ENCODE measurements at places on chromosomes 5 and 9.

DNA sequence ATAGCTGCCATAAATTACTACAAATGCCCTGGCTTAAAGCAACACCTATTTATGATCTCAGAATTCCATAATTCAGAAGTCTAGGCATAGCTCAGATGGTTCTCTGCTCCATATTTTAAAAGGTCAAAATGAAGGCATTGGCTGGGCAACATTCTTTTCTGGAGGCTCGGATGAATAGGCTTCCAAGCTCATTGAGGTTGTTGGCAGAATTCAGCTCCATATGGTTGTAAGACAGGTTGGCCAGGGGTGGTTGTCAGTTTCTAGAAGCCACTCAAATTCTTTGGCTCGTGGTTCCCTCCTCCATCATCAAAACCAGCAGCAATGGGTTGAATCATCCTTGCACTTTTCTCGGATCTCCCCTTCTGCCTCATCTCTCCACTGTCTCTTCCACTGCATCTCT lies 49.4 kb downstream of the TGFBR1 start:
- no peak for DNase-seq

DNA sequence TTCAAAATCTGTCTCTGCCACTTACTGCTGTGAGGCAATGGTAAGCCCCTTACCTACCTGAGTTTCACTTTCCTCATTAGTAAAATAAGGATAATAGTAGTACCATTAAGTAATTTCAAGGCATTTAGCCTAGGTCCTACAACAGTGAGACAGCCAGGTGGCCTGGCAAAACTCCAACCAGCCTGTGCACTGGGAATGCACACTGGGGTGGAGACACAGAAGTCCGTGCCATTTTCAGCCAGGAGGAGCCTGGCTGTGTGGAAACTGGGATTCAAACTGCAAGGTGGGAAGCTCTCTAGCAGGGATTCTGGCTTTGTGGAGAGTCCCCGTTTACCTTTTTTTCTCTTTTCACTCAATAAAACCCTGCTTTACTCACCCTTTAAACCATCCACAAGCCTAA lies 630.4 kb downstream of the PRELID2 start:
- DNase-seq = no peak

GRCh38 chr9:133098104-133098754 lies 22.8 kb downstream of the RALGDS start:
- DNase-seq = no peak

DNA sequence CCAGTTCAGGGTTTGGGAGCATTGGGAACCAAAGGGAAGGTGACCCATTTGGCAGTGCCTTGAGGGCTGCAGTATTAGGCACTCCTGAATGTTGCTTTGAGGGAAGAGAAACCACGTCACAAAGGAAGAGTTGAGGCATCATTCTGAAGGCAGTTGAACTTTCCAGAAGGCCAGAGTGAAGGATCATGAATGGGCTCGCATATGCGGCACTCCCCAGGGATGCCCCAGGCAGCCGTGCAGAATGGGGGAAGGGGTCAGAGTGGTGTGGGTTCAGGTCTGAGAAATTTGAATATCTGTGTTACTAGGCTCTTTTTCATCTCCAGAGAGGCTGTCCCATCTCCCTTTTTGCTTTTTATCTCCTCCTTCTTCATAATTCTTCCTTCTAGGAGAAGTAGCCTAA lies 60.6 kb upstream of the HMHB1 start:
- no peak for DNase-seq

- DNase-seq = no peak
These were observed 162.9 kb upstream of the NMUR2 start for GRCh38 chr5:152568016-152568415.

- no peak for DNase-seq
These were observed 50.7 kb downstream of the CFAP95 start for GRCh38 chr9:69871118-69871834.

DNA sequence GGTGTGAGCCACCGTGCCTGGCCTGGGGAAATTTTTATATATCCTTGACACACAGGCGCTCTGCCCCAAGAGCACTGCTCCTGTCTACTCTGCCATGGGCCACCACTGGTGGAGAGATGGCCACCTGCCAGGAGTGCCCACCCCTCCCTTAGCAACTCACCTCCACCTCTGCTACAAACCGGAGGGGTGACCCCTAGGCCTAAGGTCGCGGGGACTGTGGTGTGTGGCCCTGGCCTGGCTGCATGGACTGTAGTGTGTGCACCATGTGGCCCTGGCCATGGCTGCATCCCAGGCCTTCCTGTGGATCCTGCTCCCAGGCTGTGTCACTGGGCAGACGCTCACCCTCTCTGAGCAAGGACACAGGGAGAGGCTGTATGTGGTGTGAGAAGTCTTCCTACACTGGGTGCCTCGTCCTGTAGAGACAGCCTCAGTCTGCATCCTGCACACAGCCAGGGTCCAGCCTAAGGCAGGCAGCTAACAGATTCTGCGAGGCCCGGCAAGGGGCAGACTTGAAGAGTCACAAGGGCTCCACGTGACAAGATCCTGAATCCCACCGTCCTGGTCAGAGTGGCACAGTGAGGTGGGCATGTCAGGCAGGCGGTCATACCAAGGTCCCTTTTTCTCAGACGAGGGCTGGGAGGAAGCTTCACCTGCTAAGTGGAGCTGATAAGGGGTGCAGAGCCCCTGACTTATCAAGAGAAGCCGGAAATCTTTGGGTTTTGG lies 10.3 kb downstream of the NINJ1 start:
- DNase-seq = no peak

DNA sequence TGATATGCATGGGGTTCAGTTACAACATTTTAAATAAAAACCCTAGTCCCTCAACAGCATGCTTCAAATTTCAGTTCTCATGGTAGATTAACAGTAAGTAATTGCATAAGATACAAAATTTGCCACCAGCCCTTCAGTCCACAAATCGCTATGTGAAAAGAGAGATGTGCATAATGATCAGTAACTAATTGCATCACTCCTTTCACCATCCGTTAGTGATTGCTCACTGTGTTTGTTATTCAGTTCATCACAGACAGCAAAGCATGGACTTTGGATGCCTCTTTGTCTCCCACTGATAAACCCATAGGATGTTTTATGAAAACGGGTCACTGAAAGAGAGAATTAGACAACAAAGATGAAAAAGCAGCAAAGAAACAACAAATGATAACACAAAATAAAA lies 103.2 kb downstream of the MCTP1 start:
- no peak for DNase-seq

- no peak for DNase-seq
These were observed 10.9 kb upstream of the NKD2 start for GRCh38 chr5:997711-998110.

- peak; percentile 79 for DNase-seq
These were observed 186.8 kb upstream of the KLF9 start for GRCh38 chr9:70601000-70601951.

GRCh38 chr9:89165341-89165740 lies 13.3 kb downstream of the SHC3 start:
- no peak for DNase-seq

GRCh38 chr5:78602400-78602799 lies 46.2 kb downstream of the LHFPL2 start:
- DNase-seq = no peak

GRCh38 chr5:126872561-126873354 lies 95.8 kb downstream of the LMNB1 start:
- no peak for DNase-seq

GRCh38 chr5:74935752-74936091 lies 69.5 kb upstream of the FAM169A start:
- DNase-seq = no peak

- peak; percentile 75 for DNase-seq
These were observed 55.4 kb upstream of the RPL26L1 start for GRCh38 chr5:172903790-172904189.

GRCh38 chr5:69074664-69075521 lies 18.9 kb upstream of the SLC30A5 start:
- no peak for DNase-seq

DNA sequence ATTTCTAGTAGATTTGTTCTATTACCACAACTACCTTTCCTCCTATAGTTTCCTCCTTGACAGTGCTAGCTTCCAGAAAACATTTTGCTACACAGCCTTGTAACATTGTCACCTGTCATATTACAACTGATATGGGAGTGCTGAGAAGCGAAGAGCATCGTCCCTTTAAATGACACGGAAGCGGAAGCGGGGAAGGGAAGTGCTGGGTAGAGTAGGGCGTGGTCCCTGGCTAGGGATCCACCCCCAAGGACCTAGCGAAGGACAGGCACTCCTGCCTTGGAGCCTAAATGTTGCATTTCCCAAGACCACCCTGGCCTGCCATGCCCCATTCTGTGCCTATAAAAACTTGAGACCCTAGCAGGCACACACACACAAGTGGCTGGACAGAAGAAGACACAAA lies 57.4 kb upstream of the RANBP6 start:
- DNase-seq = no peak

DNA sequence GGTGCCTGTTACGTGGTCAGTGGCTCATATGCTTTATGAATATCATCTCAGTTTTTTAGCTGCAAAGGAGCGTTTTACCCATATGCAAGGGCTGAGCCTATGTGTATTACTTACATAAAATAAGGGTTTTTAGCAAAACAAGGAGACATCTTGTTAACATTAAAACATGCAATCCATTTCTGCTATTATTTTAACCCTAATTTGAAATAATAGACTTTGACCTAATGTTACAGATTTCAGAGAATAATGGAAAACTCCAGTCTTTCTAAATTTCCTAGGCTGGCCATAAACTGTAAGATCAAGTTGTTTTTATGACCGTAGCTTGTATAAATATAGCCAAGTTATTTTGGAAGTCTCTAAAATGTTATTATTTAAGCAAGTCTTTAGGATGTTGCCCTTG lies 121.1 kb upstream of the SEMA6A start:
- no peak for DNase-seq

DNA sequence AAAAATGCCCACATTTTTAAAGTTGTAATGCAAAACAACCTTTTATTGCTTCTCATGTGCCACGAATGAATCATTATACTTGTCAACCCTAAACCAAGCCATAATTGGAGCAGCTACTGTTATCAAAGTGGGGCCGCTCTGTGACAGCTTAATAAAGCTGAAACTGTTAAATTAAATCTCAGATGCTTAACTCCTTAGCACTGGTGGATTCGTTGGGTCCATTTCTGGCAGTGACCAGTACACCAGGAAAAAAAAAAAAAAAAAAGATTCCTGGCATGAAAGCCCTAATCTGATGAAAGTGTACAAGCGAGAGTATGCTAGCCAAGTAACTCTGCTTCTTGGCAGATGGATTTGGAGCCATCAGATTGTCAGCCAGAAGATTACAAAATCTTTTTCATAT lies 164.8 kb downstream of the ZSWIM6 start:
- no peak for DNase-seq

GRCh38 chr5:11084111-11084510 lies 323.1 kb upstream of the DAP start:
- DNase-seq = no peak

- no peak for DNase-seq
These were observed 56.1 kb downstream of the MED27 start for GRCh38 chr9:132023419-132024180.

DNA sequence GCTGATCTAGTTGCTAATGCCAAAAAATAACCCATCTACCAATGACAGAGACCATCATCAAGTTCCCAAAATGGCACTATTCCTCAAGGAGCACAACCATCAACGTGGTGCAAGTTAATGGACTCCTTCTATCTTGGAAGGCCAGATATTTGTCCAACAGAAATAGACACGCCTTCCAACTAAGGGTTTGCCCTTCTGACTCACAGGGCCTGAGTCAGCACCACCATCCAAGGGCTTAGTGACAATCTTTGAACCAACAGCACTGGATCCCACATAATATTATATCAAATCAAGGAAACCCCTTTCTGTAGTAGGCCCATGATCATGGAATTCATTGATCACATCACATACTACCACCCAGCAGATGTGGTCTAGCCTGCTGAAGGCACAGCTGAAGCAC lies 84.3 kb downstream of the MED27 start:
- DNase-seq = no peak

DNA sequence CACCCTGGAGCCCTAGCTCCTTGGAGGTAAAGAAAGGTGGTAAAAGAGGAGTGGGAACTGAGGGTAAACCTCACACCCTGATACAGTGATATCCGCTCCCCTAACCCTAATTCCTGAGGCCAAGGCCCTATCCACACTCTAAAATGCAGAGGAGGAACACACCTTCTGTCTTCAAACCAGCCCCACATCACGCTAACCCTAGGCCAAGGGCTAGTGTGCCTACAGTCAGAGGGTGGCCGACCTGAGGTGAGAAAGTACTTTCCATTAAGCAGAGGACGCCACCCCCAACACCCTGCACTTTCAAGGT lies 590 bp downstream of the HDAC3 start:
- DNase-seq = no peak

- no peak for DNase-seq
These were observed 599.3 kb upstream of the TLE4 start for GRCh38 chr9:78972303-78972999.

- DNase-seq = no peak
These were observed 1901.9 kb upstream of the ACO1 start for GRCh38 chr9:30482499-30482898.

GRCh38 chr9:86795047-86795442 lies 152.3 kb downstream of the GAS1 start:
- DNase-seq = no peak

GRCh38 chr5:91315701-91316100 lies 67.4 kb downstream of the ARRDC3 start:
- DNase-seq = no peak

DNA sequence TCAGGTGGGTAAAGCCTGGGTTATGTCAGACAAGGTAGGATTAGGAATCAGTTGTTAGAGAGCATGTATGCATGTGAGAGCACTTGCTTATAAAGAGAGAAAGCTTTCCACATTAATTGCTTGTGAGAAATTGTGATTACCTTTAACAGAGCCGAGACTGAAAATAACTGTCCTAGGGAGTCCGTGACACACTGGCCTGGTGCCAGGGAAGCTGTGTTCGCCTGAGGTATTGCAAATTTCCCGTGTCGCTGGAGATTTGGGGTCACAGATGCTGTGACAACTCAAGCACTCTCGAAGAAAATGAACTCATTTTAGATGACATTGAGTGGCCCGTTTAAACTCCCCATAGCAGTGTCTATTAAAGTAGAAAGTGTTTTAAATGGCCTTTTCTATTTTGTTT lies 9.6 kb downstream of the SLC1A1 start:
- DNase-seq = no peak

- DNase-seq = no peak
These were observed 1.3 kb downstream of the DNAI1 start for GRCh38 chr9:34459941-34460340.

- no peak for DNase-seq
These were observed 219.7 kb downstream of the ZSWIM6 start for GRCh38 chr5:61551637-61552313.
